ENCODE measurements at places on chromosomes 4 and X. TPM values are rescaled to one million over a fixed set of nuclear protein-coding genes. Genes with fewer than 3 reads are reported as not detected.

The ZNF630 gene
- 2.3 TPM for total RNA-seq

The ETNPPL gene
- total RNA-seq: not detected

The VMA21 gene
- total RNA-seq: 21.2 TPM

The NEUROG2 gene
- total RNA-seq: not detected

The AFM gene
- not detected for total RNA-seq

The TLL1 gene
- total RNA-seq: not detected

The CDS1 gene
- not detected for total RNA-seq

The GUCY2F gene
- not detected for total RNA-seq

GRCh38 chr4:156765277-156765676 lies 206.3 kb downstream of the PDGFC start:
- DNase-seq: no peak

DNA sequence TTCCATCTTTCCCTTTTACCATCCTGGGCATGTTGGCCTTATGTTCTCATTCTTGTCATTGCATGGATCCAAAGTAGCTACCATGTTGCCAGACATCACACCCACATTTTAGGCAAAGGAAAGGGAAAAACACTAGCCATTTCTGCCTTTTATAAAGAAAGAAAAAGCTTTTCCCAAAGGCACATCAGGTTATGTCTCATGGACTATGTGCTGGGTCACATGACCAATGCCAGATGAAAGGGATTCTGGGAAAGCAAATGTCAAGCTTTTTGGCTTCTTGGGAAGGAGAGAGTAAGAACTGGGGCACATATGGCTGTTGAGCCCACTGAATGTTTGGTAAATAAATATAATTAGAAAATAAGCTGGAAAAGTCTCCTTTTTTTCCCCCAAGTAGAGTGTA lies 4.3 kb upstream of the SOD3 start:
- no peak for DNase-seq

DNA sequence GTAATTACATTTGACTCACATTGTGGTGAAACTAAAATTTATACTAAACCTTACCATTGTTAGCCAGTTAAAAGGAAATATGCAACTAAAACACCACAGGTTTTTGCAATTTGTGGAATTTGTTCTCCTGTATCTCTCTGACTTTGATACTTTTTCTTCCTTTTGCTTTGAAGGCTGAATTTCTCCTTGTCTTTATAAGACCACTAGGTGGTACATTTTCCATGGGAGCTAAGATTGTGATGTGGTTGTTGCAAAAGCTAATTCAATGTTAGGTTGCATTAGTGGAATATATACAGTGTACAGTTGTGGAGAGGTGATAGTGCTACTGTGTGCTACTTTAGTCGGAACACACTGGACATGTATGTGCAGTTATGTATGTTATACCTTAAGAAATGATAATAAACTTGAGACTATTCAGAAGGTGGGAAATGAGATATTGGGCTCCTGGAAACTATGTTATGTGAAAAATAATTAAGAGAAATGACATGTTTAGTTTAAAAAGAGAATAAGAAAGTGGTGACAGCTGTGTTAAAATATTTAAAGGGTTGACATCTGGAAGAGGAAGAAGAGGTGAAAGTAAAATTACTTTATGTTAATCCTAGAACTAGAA lies 70.3 kb downstream of the ARL9 start:
- no peak for DNase-seq

DNA sequence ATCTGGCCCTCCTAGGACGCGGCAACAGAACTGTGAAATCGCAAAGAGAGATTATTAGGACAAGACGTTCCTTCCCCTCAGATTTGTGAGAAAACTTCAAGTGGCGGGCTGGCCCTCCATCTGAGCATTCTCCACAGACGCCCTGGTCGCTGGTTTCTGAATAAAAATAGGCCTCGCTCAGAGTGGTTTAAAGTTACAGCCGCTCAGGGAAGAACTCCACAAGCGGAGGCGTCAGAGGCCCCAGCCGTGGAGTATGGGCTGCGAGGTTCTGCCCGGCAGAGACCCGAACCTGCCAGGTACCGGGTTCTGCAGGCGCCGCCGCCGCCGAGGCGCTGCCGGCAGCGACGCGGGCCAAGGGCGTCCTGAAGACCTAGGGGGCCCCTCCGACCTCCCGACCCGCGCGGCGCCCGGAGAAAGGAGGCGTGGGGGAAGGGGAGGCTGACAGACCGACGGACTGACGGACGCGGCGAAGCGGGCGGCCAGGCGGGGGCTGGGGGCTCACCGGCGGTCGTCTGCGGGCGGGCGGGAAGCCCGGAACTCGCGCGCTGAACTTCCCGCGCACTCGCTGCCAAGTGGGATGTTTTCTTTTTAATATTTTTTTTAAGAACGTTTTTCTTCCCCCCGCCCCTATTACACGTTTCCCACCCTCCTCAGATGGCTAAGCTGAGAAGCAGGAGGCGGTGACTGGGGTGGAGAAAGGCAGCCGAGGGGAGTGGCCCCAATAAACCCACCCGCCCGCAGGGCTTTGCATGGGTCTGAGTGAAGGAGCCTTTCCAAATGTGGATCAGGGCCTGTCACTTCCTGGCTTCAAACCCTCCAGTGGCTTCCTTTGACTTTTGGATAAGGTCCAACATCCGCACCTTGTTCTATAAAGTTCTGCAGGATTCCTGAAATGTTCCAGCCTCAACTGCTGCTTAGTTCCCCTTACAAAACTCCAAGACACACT lies at the start of gene PABPC4L:
Gene PABPC4L (minus strand): TSS at position 574 of the 946 bp plus-strand sequence. CDS start 770 bp downstream, outside the sequence.
- DNase-seq: no peak

DNA sequence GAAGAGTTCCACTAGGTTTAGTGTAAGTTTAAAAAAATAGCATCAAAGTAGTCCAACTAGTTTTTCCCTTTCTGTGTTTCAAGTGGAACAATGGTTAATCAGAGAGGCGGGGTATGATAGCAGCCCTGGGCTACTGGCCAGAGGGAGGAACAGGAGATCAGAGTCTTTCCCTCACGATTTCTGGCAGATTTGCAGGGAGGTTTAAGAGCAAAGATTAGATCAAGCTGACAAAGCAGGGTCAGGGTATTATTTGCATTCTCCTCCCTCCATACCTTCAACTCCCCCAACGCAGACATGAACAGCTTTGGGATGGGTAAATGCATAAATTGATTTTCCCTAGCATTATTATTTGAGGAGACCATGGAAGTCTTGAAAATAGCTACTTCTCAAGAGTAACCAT lies 277.6 kb upstream of the DIAPH2 start:
- no peak for DNase-seq

DNA sequence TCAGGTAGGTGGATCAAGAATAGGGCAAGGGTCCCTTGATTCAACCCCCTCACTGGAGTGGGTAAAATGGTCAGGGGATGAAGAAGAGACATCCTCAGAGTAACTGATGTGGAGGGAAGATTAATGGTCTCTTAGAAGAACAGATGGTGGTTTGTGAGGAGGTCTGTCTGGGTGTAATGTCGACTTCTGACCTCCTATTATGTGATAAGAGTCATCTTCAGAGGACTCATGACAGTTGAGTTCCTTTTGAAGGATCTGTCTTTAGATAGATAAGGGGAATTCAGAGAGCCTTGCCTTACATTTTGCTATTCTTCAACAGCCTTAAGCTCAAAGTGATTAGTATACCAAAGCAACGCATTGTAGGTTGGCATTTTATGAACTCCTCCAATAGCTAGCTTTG lies 27.1 kb upstream of the MAGEA8 start:
- DNase-seq: no peak

Measured in natural killer cell treated with Interleukin-12 subunit alpha and Interleukin-12 subunit beta and Interleukin-15 and Interleukin-18, amount 100 ng/mL, for 72 hours (primary cell).